ENCODE measurements at places on chromosomes 5 and 9.

DNA sequence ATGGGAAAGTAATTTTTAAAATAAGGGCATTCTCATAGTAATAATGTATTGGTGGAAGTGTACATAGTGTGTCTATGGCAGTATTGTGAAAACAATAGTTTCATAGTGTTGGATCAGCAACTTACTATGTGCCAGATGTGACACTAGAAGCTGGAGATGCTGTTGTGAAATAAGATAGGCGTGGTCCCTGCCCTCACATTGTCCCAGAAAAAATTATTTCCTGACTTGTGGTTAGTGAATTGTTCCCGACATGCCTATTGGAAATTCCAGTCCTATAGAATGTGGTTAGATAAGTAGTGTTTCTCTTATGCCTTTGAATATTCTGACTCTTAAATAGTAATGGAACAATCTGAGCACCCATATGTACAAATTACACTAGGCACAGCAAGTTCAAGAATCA lies 55.3 kb upstream of the MTAP start:
- no peak for DNase-seq

- no peak for DNase-seq
Measured at GRCh38 chr5:106094204-106094607, 1576.5 kb downstream of the EFNA5 start.

- DNase-seq: no peak
Measured at GRCh38 chr5:119393746-119394145, 37.9 kb downstream of the TNFAIP8 start.

- no peak for DNase-seq
Measured at GRCh38 chr9:37559125-37559524, 17.1 kb downstream of the FBXO10 start.

- DNase-seq: no peak
Measured at GRCh38 chr5:177524941-177525655, 8.3 kb upstream of the DDX41 start.

- DNase-seq: no peak
Measured at GRCh38 chr5:59648949-59649921, 244.3 kb downstream of the PDE4D start.

DNA sequence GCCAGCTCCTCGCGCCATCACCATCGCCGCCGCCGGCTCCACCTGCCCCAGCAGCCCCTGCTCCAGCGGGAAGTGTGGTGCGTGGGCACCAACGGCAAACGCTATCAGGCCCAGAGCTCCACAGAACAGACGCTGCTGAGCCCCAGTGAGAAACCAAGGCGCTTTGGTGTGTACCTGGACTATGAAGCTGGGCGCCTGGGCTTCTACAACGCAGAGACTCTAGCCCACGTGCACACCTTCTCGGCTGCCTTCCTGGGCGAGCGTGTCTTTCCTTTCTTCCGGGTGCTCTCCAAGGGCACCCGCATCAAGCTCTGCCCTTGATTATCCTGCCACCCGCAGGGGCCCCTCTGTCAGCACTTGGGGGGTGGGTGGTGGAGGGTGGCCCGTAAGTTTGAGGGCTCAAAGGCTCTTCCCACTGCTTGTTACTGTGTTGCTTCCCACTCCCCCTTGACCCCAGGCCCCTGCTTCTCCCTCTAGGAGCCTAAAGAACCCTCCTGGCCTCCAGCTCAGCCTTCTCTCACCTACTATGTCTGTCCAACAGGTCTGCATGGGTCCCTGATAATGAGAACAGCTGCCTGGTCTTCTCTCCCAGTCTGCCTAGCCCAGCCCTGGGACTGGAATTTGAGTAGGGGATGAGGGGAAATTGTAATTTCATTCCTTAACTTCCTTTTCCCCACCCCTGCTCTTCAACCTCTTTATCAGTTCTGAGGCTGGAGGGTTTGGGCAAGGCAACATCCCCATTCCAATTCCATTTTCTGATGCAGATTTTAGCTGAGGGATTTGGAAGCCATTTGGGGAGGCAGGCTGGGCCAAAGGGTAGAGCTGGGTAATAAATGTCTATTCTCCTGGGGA lies 9.0 kb downstream of the RACK1 start:
- DNase-seq: no peak

DNA sequence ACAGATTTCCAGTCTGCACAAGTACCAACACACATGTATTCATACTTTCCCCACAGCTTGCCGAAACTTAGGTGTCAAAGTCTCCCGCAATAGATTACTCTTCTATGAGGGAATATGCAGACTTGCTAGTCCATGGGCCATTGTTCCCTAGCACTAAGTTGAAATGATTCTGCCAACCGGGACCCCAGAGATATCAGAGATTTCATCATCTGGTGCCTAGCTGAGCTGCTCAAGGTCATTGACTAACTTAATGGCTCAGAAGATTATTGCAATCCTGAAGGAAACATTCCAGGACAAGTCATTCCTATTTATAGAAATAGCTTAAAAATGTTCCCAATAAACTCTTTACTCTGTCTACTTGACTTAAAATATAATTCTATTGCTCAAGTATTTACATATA lies 202.6 kb downstream of the PIK3R1 start:
- no peak for DNase-seq

- no peak for DNase-seq
Measured at GRCh38 chr5:123046222-123046621, 9.7 kb upstream of the PPIC start.

DNA sequence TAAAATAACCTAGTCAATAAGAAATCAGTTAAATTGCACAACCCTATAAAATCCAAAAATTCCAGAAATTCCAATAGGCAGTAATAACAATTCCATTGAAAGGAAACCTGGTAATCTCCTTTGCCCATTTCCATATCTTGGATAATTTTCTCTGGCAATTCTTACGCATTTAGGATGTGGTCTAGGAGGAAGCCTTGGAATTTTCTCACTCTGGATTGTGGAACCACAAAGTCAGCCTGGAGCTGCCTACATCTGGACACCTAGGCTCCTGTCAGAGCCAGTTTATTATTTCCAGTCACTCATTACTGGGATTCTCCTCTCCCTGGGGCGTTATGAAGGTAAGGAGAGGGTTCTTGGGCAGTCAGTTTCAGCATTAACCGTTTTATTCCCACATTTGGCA lies 40.3 kb upstream of the GNE start:
- no peak for DNase-seq

- DNase-seq: no peak
Measured at GRCh38 chr9:35813434-35814105, 1.3 kb downstream of the HINT2 start.

DNA sequence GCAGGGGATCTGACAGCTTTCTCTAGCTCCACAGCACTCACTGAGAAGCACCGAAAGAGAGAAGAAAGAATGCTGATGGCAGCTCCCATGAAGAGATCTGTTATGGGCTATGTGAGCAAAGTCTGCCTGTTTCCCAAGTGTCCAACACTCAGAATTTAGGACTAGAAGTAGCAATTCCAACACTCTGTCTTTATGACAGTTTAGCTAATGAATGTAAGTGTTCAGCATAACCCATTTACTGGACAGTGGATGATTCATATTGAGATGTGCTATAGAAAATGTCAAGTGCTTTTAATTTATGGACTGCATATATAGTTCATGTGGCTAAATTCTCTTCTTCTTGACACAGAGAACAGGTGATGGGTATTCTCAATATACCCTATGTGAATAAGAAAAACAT lies 683.1 kb upstream of the ZNF608 start:
- no peak for DNase-seq

DNA sequence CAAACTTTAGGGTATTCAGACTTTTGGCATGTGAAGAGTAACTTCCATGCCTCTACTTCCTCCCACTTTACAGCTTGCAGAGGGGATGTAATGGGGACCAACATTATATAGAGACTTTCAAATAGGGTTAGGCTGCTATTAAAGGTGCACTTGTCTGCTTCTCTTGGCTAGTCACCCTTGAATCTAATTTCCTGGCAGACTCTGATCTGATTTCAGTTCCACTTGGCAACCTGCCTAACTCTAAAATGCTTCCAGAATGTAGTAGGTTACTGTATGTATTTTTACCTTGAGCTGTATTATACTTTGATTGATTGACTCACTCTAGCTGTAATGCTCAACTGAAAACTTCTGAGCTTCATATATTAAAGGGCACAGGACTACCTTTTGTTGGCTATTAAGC lies 693.4 kb downstream of the KCTD16 start:
- no peak for DNase-seq

- DNase-seq: no peak
Measured at GRCh38 chr5:125198270-125198974, 452.0 kb upstream of the ZNF608 start.

GRCh38 chr5:6107675-6108539 lies 270.4 kb downstream of the MED10 start:
- no peak for DNase-seq

DNA sequence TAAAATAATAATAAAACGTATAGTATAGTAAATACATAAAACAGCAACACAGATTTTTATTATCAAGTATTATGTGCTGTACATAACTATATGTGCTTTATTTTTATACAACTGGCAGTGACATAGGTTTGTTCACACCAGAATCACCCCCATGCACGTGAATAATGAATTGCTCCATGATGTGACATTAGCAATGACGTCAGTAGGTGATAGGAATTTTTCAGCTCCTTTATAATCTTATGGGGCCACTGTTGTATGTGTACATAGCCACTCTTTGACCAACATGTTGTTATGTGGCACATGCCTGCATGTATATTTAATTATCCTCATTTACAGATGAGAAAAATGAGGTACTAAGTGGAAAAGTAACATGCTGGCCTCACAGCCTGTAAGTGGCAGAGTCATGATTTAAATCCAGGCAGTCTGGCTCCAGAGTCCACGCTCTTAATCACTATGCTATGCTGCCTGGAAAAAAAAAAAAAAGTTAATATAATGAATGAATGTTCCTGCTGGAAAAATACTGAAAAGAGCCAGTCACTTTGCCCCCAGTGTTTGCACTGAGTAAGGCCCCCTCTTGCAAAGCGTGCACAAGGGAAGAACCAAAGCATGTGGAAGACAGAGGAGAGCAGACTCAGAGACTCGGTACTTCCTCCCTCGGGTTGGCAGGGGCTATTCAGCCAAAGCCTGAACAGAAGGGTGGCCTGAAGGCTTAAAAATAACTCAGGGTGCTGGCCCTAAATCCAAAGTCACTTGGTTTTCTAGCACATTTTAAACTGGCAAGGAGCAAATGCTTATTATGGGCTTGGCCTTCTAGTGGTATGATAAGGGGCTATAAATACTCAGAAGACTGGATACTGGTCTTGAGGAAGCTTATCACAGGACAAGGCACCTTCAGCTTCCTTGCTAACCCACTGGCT lies 206.8 kb downstream of the GLIS3 start:
- no peak for DNase-seq

DNA sequence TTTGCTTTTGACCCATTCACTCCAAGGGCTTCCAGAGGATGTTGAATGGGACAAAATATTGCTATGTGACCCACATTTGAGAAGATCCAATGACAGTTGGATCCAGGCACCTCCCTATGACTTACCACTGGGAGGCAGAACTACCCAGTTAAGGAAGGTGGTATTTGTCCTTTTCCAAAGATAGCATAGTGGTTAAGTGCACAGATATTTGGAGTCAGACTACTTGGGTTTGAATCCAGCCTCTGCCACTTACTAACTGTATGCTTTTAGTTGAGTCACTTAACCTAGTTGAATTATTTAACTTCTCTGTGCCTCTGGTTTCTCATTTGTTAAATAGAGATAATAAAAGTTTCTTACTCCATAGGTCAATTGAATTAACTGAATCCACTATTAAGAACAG lies 74.5 kb upstream of the PALM2AKAP2 start:
- DNase-seq: no peak

DNA sequence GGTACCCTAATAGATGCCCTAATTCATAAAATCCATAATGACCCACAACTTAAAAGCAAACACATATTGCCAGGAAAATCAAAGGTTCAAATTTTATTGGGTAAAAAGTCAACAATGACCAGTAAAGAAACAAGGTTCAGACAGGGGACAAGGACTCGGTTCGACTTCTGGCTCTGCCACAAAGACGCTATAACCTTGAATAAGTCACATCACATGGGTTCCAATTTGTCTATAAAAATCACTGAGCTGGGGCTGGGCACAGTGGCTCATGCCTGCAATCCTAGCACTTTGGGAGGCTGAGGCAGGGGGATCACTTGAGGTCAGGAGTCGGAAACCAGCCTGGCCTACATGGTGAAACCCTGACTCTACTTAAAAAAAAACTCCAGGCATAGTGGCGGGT lies 80.5 kb downstream of the SERINC5 start:
- DNase-seq: no peak

GRCh38 chr9:129140397-129141065 lies 29.3 kb downstream of the PTPA start:
- DNase-seq: no peak
